ENCODE measurements at places on chromosomes 2 and 18.

- no peak for DNase-seq
These were observed 402.6 kb downstream of the ALK start for GRCh38 chr2:29518646-29519337.

DNA sequence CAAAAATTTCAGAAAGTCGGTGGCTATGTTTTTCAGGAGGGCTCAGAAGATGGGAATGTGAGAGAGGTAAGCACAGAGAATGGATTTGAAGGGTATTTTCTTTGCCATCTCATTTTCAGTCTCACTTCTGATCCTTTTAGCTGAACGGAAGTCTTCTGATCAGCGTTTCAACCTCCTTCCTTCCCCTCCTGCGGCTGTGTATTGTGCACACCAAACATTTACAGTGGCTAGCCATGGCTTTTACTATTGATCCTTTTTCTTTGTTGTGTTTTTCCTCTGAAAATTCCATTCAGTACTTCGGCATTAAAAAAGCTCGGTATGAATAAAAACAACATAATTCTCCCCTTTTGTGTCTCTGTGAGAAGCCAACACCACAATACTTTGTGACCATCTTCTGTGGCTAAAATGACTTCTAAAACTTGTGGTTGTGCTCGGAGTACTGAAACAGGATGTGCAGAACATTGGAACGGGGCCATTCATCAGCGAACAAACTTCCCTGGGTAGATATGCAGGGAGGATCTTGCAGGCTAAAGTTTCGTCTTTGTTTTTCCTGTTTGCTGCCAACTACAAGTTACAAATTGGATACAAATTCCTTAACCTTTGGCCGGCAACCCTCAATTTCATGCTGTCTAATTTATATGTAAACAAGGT is 260.8 kb upstream of the FAM98A start:
- DNase-seq = peak; percentile 28

DNA sequence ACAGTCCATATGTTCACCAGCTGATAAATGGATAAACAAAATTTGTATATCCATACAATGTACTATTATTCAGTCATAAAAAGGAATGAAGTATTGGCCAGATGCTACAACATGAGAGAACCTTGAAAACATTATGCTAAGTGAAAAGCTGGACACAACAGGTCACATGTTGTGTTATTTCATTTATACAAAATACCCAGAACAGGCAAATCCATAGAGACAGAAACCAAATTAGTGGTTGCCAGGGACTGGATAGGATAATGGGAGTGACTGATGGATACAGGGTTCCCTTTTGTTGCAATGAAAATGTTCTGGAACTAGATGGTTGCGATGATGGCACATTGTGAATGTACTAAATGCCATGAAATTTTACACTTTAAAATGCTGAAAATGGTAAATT is 10.2 kb upstream of the PCARE start:
- peak; percentile 87 for DNase-seq

- DNase-seq = no peak
These were observed 60.5 kb upstream of the TFPI start for GRCh38 chr2:187614756-187615155.

DNA sequence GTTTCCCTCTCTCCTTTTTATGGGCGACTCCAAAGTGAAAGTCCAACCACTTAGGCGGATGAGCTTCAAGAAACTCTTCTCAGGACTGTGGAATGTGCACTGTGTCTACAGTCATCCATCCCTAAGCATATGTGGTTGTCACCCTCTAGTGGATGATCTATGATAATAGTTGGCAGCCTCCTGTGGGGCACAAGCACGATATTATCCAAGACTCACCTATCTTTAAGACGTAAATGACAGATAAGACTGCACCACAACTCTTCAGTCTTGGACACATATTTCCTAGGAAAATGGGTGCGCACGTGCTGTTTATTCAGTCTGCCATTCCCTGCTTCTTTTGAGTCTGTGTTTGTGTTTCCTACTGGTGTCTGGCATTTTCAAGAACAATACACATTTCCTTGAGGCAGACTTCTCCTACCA is 145.5 kb upstream of the CTAGE1 start:
- DNase-seq = peak; percentile 55

DNA sequence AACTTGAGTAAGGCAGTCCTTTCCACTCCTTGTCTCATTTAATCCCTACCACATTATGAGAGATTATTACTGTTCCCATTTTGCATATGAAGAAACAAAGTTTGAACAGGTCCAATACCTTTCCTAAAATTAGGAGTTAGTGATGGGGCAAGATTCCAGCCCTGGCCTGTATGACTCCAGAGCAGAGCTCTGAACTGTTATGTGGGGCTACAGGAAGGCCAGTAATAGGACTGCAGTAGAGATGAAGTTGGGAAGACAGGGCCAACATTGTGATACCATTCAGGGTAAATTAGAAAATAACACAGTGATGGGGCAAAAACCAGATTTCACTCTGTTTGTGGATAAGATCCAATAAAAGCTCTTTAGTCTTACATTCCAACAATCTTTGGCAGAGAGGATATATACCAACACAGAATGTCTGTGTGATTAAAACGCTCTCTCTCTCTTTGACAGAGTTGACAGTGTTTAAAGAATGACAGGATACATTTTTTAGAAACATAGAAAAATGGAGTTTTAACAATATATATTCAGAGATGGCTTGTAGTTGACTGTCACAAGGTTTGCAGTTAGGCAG is 22.7 kb downstream of the KATNAL2 start:
- DNase-seq = peak; percentile 36

GRCh38 chr2:28423856-28424605 is 31.4 kb downstream of the FOSL2 start:
- DNase-seq = no peak

GRCh38 chr2:52749764-52750163 is 1017.8 kb upstream of the CHAC2 start:
- no peak for DNase-seq

GRCh38 chr2:165390875-165391274 is 78.6 kb upstream of the CSRNP3 start:
- DNase-seq = no peak

DNA sequence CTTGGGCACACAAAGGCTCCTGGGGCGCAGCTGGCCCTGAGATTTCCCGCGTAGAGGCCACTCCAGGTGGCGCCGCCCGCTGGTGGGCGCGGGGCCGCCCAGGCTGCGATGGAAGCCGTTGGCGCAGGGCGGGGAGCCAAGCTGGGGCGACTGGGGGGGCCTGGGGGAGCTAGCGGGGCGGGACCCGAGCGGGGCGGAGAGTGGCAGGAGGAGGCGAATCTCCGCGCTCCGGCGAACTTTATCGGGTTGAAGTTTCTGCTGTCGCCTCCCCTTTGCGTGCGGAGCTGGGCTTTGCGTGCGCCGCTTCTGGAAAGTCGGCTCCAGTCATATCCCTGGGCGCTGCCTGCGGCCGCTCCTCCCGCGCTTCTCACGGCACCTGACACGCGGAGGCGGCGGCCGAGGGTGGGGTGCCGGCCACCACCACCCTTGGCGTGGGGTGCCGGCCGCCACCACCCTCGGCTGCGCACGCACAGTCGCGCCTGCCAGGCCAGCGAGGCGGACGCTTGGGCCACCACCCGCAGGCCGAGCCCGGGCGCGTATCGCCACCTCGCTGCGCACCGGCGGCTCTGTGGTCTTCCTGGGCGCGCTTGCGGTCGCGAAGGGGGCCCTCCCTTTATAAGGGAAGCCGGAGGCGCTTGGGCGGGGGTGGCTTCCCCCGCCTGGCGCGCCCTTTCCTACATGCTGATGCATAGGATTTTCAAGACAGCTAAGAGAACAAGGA is 919 bp upstream of the CYP1B1 start:
- DNase-seq = peak; percentile 77

Measured in foreskin melanocyte (primary cell).